ENCODE measurements at places on chromosomes 12 and 14.
A peak's percentile ranks its signal among the peaks of the same experiment; 100 is the strongest.

GRCh38 chr14:64983439-64984310 lies 3.0 kb upstream of the FNTB start:
- peak; percentile 58 for DNase-seq

DNA sequence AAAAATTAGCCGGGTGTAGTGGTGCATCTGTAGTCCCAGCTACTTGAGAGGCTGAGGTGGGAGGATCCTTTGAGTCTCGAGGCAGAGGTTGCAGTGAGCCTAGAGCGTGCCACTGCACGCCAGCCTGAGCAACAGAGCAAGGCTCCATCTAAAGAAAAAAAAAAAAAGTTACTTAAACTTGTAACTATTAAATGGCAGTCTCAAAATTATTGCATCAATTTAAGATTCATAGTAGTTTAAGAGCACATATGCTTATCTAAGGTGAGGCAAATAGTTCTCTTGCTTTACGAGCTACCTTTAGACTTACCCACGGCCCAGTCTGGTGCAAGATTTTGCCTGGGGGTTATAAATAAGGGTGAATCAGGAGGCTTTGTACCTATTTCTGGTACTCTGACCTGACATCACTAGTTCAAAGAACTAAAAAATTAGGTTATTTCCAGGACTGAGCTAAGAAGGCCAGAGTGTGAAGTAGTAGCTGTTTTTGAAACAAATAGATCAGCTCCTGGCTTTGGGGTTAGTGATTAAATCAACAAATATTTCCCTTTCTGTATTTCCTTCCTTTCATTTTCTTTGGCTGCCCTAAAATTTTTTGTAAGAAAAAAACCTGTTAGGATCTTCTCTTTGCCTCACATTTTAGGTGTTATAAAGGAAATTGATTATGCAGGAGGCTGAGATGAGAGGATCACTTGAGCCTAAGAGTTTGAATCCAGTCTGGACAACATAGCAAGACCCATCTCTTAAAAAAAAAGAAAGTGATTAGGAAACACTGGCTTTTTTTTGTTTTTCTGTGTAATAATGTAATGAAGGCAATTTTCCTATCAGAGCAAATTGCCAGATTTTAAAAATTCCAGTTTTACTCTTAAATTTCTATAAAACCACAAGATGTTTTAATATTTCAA lies 3.6 kb downstream of the MGAT2 start:
- DNase-seq, result no peak

- no peak for DNase-seq
Measured at GRCh38 chr14:82224610-82225009, 691.0 kb upstream of the SEL1L start.

GRCh38 chr14:69886453-69887242 lies 7.4 kb downstream of the SMOC1 start:
- no peak for DNase-seq

- DNase-seq, result no peak
Measured at GRCh38 chr12:102728506-102729242, 188.4 kb downstream of the PAH start.

GRCh38 chr12:53971686-53972085 lies 1.2 kb upstream of the HOXC11 start:
- no peak for DNase-seq

GRCh38 chr12:14840616-14841015 lies 2.7 kb downstream of the ART4 start:
- no peak for DNase-seq

DNA sequence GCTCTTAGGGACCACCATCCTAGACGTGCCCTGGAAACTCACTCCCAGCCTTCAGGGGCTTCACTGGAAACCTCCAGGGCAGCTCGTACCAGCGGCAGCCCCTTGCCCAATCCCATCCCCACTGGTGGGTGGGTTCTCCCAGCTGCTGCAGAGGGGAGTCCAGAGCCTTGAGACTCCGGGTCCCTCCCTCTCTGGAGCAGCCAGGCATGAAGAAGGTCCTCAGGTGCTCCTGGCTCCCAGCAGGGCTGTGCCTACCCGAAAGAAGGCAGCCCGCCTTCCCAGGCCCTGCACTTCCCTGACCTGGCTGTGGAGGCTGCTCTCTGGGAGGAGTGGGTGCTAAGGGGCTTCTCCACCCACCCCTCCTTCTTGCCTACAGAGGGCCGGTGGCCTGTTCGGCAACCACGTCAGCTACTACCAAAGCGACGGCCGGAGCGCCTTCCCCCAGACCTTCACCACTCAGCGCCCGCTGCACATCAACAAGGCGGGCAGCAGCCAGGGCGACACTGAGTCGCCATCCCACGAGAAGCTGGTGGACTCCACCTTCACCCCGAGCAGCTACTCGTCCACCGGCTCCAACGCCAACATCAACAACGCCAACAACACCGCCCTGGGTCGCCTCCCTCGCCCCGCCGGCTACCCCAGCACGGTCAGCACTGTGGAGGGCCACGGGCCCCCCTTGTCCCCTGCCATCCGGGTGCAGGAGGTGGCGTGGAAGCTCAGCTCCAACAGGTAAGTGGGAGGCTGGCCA lies 115.5 kb upstream of the FKBP4 start:
- no peak for DNase-seq

GRCh38 chr12:97283297-97283696 lies 179.3 kb upstream of the RMST start:
- peak; percentile 32 for DNase-seq

DNA sequence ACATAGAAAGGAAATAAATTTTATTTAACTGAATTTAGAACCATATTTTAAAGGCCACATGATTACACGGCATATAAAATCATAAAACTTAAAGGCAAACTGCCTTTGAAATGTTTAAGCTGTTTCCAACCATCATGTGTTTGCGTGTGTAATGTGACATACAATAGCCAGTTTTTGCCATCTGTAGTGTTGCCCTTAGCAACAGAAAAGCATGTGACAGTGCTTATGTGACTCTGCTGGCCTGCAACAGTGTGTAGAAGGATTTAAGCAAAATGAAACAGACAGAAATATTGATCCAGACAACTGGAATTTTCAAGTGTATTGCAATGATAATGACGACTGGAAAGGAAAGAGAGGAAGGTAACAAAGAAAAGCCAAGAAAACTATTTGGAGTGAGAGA lies 49.5 kb downstream of the TSPAN19 start:
- no peak for DNase-seq

DNA sequence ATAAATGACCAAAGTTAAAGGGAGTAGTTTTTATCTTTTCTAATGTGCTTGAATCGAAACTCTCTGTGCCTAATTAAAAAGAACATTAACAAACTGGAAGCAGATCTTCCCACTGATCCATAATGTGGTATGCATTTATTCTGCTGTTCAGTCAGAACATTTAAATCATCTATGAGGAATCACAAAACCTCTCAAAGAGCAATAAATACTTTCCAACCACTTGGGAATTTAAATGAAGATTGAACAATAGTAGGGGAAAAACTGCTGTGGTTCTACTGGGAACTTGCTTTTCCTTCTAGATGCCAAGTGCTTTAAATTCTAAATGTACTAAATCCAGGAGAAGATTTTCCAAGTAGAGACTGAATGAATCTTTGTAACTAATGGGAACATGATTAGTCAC lies 12.3 kb upstream of the CHPT1 start:
- DNase-seq, result no peak

All from neural progenitor cell (in vitro differentiated cells).